AG10803 (cell line): ENCODE measurements at places on chromosomes 3 and 15.

GRCh38 chr15:49809894-49810609, 189.2 kb downstream of the DTWD1 start:
- no peak for DNase-seq

DNA sequence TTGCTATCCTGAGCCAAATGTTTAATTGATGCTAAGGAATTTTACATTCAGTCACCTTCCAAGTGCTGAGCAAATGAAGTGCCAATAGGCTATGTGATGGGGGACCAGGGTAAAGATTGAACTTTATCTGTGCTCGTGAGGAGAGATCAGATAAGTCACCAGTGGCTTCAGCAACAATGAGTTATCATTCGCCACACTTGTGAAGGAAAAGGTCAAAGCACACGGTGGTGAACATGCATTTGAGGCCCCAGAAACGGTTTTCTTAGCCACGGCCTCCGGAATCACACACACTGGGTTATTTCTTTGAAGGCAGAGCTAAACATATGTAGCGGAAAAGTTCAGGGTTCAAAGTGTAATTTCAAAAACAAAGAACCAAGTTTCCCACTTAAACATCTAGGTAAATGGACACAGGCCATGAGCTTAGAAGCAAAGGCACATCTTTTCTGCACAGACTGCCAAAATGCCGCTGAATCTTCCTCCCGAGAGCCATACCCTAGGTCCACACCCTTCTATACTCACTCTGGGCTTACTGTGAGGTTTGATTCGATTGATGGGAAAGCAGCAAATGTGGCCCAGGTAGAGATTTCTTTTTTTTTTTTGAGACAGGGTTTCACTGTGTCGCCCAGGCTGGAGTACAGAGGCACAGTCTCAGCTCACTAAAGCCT, 268.5 kb downstream of the SHQ1 start:
- no peak for DNase-seq

GRCh38 chr3:197541756-197542539, 13.8 kb downstream of the BDH1 start:
- peak; percentile 72 for DNase-seq

GRCh38 chr3:62462104-62462762, 88.9 kb upstream of the FEZF2 start:
- no peak for DNase-seq

- DNase-seq, result no peak
Observed at GRCh38 chr15:57731530-57732103, 25.1 kb downstream of the POLR2M start.

DNA sequence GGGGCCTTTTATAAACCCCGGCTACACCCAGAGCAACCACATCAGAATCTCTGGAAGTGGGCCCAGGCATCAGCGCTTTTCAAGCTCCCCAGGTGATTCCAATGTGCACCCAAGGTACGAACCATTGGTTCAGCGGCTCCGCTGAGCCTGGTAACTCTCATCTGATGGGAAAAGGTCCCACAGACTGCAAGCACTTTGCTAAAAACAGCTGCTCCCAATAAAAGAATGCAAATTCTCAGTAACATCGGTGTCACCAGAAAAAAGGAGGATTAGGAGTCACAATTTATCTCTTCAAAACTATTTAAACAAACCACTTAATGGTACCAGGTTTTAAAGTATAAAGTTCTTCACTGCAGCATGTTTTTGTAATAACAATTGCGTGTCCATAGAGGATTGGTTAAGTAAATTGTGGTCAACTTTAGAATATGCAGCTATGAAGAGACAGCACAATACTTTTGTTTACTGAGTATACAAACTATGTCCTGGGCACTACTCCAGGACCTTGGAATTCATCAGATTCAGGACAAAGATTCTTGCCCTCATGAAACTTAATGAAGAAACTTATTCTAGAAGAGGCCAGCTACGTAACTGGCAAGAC, 660.7 kb upstream of the ADAMTS9 start:
- peak; percentile 89 for DNase-seq

DNA sequence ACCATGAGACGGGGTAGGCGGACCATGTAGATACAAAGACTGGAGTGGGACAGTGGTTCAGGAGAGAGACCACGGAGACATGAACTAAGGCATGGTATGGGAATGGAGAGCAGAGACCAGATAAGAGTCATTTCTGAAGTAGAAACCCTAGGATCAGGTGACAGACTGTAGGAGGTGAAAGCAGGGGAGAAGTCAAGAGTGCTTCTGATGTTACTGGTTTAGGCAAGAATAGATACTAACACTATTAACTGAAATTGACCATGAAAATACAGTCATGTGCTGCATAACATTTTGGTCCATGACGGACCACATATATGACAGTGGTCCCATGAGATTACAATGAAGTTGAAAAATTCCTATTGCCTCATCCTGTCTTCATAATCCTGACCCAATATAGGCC, 41.7 kb downstream of the RASGRP1 start:
- no peak for DNase-seq

DNA sequence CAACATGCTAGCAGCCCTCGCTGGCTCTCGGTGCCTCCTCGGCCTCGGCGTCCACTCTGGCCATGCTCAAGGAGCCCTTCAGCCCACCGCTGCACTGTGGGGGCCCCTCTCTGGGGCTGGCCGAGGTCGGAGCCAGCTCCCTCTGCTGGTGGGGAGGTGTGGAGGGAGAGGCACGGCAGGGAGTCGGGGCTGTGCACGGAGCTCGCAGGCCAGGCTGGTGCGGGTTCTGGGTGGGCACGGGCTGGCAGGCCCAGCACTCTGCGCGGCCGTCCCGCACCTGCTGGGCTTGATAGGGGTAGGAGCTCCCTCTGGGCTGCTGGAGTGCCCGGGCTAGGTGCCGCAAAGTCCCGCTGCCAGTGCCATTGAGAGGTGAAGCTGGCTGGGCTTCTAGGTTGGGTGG, 251.0 kb downstream of the SQOR start:
- DNase-seq, result no peak

GRCh38 chr3:79994397-79994796, 226.6 kb upstream of the ROBO1 start:
- DNase-seq, result no peak

DNA sequence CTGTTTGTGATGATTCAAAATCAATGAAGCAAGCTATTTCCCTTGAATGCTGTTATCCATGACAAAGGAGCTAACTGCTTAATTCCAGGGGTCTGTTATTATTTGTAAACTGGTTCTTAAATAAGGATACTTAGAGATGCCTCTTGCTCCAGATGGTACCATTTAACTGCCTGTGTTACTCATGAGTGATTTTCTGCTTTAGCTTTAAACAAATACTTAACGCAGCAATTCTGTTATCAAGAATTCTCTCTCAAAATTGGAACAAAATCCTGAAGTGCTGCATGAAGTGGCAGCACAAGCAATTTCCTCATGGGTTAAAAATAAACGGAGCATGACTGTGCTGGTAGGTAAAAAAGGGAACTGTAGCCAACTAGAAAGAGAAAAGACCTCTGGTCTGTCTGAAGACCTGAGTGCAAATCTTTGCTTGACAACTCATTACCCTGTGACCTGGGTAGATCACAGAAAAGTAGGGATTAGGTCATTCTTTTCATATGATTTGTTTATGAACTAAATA, 62.5 kb upstream of the GBE1 start:
- peak; percentile 13 for DNase-seq

- DNase-seq, result peak; percentile 57
Observed at GRCh38 chr3:114827495-114827894, 319.6 kb downstream of the ZBTB20 start.

GRCh38 chr3:116669576-116669975, 40.0 kb upstream of the TUSC7 start:
- DNase-seq, result no peak

DNA sequence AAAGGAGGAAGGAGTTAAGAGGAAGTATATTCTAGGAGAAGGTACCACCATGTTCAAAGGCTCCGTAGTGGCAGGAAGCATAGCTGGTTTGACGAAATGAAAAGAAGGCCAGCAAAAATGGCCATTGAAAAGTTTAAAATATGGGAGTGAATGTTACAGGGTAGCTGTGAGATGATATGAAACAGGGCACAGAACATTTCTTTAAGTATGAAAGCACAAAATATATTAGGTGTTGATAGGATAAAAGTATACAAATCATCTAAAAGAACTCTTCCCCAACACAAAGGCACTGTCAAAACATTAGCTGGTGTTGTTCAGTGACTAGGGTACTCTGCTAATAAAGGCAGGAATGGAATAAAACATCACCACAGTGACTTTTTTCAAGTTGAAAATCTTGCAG, 216.2 kb downstream of the LRRN1 start:
- no peak for DNase-seq

DNA sequence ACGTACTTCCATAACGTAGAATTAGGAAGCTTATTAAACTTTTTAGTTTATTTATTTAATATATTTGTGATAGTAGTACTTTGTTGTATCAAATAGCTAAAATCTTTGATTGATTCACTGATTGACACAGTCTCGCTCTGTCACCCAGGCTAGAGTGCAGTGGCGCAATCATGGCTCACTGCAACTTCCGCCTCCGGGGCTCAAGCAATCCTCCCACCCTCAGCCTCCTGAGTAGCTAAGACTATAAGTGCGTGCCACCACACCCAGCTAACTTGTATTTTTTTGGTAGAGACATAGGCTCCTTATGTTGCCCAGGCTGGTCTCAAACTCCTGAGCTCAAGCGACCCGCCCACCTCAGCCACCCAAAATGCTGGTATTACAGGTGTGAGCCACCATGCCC, 5.7 kb downstream of the APH1B start:
- no peak for DNase-seq

- no peak for DNase-seq
Observed at GRCh38 chr3:32334675-32335074, 57.0 kb upstream of the CMTM7 start.

GRCh38 chr3:192106543-192106942, 620.8 kb downstream of the FGF12 start:
- DNase-seq, result no peak

DNA sequence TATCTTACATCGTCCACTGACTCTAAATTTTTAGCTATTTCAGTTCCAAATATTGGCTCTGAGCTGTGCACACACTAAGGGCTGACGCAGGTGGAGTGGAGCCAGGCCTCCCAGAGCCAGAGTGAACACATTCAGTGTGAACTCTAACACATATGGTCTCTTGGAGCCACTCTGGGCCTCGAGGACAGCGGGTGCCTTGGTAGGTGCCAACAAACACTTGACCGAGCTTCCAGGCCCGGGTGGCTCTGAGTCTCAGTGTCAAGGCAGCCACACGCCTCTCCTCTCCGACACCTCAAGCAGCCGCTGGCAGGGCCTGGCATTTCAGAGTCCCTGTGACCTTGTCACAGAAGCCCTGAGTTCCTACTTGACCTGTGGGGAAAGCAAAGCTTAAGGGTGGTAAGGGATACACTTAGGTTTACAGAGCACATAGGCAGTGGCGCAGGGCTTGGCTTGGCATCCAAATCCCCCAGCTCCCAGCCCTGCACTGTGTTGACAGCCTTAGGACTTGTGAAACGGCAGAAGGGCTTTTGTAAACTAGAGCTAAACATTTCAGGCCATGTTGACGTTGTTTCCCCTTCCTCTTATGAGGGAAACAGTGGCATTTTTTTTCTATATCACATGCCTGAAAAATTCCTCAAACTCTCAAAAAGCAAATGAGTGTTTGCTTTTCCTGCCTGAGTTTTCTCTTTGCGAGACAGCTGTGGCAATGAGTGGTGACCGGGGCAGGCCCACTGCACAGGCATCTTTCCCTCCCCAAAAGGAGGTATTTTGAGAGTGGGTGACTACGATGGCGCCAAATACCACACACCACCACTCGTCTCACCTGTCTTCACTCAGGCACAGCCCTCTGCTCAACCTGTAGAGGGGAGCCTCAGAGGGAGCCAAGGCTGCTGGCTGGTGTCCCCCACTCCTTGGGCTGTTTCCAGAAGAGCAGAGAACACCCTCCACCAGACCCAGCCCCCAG, 60.8 kb downstream of the DAPK2 start:
- peak; percentile 59 for DNase-seq

- no peak for DNase-seq
Observed at GRCh38 chr3:123157209-123157597, 44.5 kb upstream of the SEC22A start.

GRCh38 chr3:194294199-194294894, 56.8 kb downstream of the CPN2 start:
- no peak for DNase-seq

- DNase-seq, result no peak
Observed at GRCh38 chr15:56948000-56948763, 29.7 kb downstream of the TCF12 start.

DNA sequence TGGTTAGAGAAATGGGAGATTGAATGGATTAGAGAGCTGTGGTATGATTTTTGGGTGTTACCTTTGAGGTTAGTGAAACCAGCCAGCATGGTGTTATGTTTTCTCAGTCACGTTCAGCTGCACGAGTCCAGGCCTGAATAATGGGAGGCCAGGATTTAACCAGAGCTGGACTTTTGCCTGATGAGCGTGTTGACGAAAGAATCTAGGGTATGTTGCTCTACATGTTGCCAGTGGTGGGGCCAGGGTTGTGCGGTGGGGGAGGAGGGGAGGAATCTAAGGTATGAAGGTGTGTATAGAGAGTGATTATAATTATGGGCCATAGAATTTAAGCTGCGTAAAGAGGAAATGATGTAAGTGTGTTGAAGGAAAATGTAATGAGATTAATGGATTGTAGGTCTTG, 22.8 kb downstream of the MINDY2 start:
- DNase-seq, result no peak

GRCh38 chr3:13526626-13526949, 22.3 kb upstream of the FBLN2 start:
- DNase-seq, result no peak

DNA sequence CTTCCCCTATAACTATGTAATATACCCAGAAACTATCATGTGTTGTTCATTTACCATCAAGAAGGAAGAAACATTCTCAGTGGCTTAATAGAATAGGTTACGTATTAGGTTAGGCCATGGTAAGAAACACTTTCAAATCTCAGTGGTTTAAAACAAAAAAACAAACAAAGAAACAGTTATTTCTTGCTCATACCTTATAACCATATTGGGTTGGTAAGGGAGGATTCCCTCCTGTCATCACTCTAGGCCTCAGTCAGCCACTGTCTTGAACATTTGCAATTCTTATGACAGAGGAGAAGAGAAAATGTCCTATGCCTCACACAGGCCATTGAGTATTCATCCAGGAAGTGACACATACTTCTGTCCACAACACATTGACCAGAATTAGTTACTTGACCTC, 727.7 kb upstream of the NECTIN3 start:
- peak; percentile 46 for DNase-seq
